ENCODE measurements at places on chromosomes 12 and 14.

DNA sequence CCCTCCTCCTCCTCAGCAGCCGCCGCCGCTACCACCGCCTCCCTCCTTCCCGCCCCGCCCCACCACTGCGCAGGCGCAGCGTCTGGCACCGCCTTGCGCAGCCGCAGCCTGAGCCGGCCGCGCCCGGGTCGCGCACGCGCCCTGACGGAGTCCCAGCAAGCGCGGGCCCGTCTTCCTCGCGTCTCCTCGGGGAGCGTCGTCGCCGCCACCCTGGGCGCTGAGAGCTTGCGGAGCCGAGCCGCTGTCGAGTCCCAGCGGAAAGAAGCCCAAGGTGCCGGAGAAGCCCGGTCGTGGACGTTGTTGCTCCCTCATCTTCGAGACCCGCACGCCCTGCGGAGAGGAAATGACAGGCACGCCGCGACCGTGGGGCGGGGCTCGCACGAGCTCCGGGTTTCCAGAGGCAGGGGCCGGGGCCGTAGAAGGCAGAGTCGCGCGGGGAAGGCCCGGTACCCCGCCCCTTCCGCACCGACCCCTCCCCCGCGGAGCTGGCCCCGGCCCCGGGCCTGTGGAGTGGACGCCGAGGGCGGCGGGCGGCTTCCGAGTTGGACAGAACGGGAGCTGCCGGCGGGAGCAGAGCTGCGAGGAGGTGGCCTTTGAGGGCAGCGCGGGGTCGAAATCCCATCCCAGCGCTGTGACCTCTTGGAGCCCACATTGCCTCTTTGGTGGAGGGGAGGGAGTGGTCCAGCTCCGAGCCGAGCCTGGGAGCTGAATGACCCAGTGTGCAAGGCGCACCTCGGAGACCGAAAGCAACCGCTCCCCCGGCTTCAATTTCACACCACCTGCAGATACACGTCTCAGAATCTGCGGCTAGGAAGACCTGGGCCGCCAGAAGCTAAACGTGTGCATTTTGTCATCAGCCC is 469 bp upstream of the RAB35 start:
- peak; percentile 96 for DNase-seq

DNA sequence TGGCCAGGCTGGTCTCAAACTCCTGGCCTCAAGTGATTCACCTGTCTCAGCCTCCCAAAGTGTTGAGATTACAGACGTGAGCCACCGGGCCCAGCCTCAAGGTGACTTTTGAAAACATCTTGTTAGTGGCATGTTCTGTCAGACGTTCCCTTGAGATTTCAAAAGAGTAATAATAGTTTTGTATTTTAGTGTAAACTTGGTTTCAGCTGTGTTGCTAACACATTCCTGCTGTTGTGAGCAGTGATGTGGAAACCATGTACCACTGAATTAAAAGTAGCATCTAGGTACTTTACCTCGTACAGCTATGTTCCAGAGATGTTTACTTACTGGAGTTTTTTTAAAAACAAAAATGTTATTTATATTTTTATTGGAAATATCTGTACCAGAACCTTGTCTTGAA is 111.3 kb downstream of the AEBP2 start:
- DNase-seq, result no peak

DNA sequence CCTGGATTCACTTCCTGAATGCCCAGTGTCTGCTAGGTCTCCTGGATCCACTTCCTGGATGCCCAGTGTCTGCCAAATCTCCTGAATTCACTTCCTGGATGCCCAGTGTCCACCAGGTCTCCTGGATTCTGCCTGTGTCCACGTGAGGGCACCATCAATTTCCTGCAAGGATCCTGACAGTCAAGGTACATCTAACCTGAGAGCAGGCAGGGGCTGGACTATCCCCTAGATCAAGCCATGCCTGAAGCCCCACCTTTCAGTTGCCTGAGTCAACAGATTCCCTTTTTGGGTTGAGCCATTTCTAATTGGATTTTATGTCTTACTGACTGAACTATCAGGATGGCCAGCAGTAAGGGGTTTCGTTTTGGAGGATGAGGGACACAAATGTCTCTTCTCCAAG is 49.5 kb downstream of the GALNT9 start:
- no peak for DNase-seq

DNA sequence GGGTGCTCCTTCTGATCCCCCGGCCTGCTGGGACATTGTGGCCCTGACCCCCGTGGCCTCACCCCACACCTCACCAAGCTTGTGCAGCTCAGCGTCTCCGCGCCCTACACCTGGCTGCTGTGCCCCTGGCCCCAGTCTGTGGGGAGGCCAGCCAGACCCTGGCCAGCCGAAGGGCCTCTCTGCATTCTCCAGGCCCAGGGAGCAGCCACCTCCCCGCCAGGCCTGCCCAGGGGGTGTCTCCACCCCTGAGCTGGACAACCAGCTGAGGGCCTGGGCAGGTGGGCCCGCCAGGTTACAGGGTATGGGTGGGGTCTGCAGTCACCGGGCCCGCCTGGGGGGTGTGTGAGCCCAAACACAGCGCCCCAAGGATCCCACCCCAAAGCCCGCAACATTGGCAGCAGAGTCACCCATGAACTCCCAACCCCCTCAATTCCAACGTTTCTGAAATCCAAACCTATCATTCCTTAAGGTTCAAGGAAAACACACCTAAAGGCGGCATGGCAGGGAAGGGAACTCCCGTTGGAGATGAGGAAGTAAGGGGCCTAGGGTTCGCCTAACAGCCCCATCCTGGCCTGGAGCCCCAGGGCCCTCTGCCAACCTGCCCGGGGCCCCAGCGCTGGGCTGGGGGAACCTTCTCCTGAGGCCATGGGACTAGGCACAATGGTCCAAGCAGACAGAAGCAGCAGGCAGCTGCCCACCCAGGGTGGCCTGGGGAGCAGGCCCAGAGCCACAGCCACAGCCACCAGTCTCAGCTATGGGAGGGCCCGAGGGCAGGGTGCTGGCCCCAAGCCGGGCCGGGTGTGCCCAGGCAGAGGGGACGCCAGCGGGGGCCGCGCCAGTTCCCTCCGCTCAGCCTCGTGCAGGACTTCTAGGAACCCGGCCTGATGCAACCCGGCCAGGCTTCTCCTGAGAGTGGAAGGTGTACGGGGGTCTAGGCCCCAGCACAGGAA is 8.5 kb downstream of the AKT1 start:
- DNase-seq, result no peak

DNA sequence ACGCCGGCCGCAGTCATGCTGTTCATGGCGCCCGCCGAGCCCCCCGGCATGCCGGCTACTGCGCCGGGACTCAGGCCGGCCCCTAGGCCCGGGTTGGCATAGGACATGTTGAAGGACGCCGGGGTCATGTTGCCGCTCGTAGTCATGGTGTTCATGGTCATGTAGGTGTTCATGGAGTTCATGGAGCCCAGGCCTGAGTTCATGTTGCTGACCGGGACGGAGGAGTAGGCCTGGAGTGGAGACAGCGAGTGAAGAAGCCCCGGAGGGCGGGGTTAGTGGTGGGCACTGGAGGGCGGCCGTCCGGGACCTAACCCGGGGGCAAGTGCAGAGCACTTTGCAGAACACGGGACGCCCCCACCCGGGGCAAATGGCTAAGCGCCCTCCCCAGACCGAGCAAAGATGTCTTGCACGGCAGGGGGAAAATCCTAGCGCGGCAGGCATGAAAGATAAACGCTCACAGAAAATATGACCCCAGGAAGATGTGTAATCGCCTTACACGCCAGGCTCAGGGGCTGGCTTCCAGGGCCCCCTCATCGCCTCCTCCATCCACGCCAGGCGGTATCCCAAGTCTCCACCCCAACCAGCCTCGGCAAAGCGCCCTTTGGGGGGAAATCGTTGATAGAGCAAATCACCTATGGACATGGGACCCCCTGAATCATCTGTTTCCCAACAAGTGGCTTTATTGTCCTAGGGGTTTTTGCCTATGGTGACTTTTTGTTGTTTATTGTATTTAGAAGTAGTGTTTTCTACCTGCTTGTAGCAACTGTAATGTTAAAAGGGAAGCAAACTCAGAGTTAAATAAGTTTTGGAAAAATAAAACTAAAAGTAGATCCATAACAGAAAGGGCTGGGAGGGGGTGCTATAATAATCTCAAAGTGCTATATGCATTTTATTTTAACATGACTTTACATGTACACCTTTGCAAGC is 2.3 kb downstream of the FOXA1 start:
- DNase-seq, result no peak

DNA sequence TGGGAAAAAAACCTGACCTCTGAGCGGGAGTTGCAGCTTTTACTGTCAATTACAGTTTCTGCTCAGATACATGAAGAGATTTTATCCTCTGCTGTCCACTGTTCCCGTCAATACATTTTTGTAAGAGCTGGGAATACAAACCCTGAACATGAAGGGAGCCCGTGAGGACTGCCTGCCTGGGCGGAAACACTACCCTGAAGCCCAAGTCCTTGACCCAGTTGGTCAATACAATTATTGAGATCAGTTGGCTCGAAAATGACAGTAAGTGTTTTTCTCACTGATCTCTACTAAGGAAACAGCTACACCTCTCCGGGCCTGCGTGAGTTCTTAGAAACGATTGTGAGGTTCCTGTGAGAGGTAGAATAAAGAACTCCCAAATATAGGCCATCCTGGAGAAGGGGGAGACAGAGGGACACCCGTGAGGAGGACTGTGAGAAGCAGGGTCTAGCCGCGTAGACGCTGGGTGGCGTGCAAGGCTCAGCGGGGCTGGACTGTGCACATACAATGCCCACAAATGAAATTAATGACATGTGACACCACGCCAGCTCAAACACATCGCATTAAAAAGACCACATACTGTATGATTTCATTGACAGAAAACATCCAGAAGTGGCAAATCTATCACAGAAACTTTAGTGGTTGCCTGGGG is 509.5 kb downstream of the TMEM132D start:
- no peak for DNase-seq

DNA sequence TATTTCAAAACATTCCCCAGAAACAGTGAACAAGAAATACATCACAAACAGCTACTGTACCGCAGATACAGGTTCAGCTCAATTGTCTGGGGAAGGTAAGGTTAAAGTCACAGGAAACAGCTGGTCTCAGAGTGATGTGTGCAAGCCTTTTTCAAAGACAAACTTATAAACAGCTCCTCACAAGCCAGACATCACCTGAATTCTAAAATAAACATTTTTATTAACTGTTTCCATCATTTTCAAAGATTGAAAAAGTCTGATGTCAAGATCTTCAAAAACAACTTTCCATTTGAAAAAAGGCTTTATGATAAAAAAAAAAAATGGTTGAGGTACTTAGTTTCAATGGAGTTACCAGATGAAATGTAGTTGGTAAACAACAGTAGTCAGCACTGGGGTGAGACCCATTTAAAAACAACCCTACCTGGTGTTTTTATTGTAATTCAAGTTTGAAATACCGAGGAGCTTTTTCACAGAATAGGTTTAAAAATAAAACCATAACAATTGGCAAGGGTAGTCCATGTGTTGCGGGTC is 4.0 kb downstream of the BTG1 start:
- DNase-seq, result no peak
